ENCODE measurements at places on chromosomes 1 and 21. TPM values are rescaled to one million over a fixed set of nuclear protein-coding genes. Genes with fewer than 3 reads are reported as not detected.

Gene GNG12
- total RNA-seq, result 139 TPM

- DNase-seq, result no peak
These were observed 136.4 kb upstream of the KCNE2 start for GRCh38 chr21:34227386-34227852.

DNA sequence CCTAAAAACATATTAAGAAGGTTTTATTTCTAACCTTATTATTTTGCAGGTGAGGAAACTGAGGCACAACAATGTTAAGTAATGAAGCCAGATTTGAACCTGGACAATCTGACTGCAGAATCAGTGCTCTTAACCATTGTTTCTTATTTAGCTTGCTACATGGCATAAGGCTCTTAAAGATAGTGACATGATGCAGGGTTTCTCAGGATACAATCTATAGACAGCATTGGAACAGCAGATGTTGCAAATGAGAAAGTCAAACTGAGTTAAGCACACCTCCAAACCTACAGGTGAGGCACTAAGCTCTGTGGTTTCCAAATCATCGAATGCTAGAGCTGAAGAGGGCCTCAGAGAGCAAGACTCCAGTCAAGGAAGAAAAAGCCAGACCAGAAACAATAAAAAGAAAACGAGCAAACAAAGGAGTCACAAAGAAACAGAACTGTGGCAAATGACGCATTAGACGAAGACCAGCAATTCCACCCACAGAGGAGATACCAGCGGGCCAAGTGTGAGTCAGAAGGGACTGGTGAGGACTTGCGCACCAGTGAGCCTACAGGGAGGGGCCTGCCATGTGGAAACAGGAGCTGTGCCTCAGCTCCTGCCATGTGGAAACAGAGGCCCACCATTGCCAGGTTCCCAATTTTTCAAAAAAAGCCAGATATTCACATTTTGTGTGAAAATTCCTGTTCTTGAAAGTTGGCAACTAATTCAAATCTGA, 14.4 kb downstream of the CD58 start:
- DNase-seq, result no peak

DNA sequence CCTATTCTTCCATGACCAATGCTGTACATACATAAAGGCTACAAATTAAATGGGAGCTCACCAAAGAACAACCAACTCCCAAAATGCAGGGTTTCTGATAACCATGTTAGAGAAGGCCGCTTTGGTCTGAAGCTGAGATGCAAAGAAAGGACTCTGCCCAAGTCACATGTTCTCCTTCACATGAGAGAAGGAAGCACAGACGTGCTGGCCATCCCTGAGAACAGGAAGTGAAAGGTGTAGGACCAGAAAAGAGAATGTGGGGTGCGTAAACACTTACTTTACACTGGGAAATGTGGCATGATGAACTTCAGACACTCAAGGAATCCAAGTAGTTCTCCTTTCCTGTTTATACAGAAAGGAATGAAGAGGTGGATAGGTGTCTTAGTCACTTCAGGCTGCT, 31.7 kb upstream of the TADA1 start:
- DNase-seq, result no peak

Measured in thyroid gland (tissue), 4 donors.